ENCODE measurements at places on chromosomes 2 and 18.

- no peak for DNase-seq
Measured at GRCh38 chr2:228600265-228600664, 418.8 kb upstream of the SPHKAP start.

GRCh38 chr2:20397811-20398447 is 47.3 kb upstream of the PUM2 start:
- no peak for DNase-seq

GRCh38 chr2:55111570-55112228 is 61.4 kb upstream of the RTN4 start:
- DNase-seq, result no peak

- no peak for DNase-seq
Measured at GRCh38 chr18:55403421-55403949, 184.5 kb downstream of the TCF4 start.

DNA sequence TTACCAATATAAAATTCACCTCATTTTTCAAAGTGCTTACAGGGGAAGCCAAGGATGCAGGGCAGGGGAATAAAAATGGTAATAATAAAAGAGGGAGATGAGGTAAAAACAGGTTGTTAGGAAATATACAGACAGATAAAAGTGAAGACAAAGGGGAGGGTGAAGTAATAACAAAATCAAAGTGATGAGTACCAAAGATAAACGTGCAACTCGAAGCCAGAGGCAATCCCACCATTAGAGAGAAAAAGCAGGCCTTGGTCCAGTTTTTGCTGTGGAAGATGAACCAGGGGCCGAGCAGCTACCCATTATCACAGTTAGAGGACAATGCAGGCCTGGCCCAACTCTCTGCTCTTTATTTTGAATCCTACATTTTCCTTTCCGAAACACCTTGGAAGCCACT is 99.6 kb upstream of the UPP2 start:
- no peak for DNase-seq

- no peak for DNase-seq
Measured at GRCh38 chr2:101534149-101534611, 59.3 kb upstream of the RFX8 start.

All from CD8-positive, alpha-beta T cell (primary cell).